ENCODE measurements at places on chromosomes 13 and 19.

DNA sequence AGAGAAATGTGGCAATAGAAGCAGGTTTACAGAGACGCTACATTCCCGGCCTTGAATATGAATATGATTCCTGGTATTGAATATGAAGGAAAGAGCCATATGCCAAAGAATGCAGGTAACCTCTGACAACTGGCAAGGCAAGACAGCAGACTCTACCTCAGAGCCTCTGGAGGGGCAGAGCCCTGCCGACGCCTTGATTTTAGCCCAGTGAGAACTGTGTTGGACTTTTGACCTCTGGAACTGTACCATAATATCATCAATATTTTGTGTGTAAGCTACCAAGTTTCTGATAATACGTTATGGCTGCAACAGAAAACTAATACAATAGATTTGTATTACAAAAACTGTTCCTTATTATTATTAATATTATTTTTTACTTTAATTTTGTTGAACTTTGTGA lies 219.7 kb downstream of the FGF14 start:
- DNase-seq = no peak

GRCh38 chr13:31225998-31226675 lies 26.4 kb downstream of the B3GLCT start:
- DNase-seq = no peak

- DNase-seq = no peak
These were observed 22.8 kb upstream of the ZNF527 start for GRCh38 chr19:37348060-37348459.

- no peak for DNase-seq
These were observed 46.8 kb downstream of the PDCD5 start for GRCh38 chr19:32627714-32628270.

GRCh38 chr19:30564551-30565011 lies 192.4 kb downstream of the ZNF536 start:
- DNase-seq = no peak

GRCh38 chr19:41888926-41889325 lies 5.9 kb downstream of the ARHGEF1 start:
- DNase-seq = no peak

DNA sequence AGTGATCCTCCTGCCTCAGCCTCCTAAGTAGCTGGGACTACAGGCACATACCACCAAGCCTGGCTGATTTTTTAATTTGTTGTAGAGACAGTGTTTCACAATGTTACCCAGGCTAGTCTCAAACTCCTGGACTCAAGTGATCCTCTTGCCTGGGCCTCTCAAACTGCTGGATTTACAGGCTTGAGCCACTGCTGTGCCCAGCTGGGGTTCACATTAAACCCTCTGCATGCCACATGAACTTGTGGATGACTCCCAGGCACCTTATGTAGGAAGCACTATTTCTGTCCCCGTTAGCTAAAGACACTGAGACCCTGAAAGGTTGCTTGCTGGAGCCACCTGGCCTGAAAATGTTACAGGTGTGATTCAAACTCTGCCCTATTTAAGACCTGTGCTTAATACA lies 10.5 kb downstream of the MYH14 start:
- no peak for DNase-seq

- DNase-seq = no peak
These were observed 41.8 kb downstream of the UGGT2 start for GRCh38 chr13:96011291-96011872.

DNA sequence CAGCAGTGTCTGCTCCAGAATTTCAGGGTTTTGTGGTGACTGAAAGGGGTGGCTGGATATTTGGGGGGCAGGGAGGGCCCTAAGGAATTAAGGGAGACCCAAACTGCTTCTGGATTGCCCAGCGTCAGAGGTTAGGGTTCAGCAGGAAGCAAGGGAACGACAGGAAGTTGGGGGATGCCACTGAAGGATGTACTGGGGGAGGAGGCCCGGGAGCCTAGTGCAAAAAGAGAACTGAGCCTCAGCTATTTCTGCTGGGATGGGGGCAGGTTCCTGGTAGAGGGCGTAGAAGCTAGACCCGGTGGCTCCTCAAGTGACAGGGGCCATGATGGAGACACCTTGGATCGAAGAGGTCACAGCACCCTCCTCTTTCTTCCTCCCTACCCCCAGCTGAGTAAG lies 1.1 kb downstream of the CYP2S1 start:
- no peak for DNase-seq

GRCh38 chr19:33561261-33561660 lies 39.7 kb upstream of the PEPD start:
- DNase-seq = no peak

GRCh38 chr19:39408392-39409207 lies 2.0 kb downstream of the ZFP36 start:
- DNase-seq = no peak

- no peak for DNase-seq
These were observed 628 bp upstream of the ZNF813 start for GRCh38 chr19:53466726-53467484.

- peak; percentile 45 for DNase-seq
These were observed 810 bp upstream of the NFKBID start for GRCh38 chr19:35901055-35901644.
